CD14-positive monocyte (primary cell): ENCODE measurements at places on chromosomes 7 and 10.

DNA sequence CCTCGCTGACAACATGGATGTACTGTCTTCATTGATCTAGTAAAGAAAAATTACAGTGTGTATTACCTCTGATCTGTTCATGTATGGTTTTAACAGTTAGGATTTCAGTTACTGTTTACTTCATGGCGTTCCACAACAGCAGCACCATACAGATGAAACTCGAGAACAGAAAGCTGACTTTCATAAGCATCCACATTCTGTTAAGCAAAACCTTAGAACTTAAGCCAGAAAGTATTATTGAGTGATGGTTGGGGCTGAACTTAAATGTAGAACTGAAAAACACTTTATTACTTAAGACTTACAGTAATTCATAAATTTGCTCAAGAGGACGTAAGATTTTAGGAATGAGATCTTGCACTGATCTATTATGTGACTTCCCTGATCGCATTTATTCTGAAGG lies 3.7 kb downstream of the MRPL32 start:
- no peak for DNase-seq

- no peak for DNase-seq
Measured at GRCh38 chr7:45923290-45923689, 2.2 kb upstream of the IGFBP3 start.

- DNase-seq = no peak
Measured at GRCh38 chr10:77431980-77432797, 205.4 kb downstream of the KCNMA1 start.

DNA sequence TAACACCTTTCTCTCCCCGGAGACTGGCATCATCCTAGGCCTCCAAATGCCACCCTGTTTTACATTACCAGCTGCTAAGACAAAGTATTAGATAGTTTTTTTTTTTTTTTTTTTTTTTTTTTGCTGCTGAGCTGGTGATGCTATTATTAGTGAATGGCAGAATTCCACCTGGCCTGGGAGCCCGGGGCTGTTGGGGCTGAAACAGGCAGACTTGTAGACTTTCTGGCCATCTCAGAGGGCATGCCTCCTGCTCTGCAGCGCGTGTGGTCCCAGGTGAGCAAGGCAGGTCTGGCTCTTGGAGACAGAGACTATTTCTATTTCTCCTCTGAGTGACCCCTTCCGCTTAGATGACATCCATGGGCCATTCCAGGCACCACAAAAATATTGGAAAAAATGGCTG lies 104.2 kb downstream of the EMX2 start:
- DNase-seq = no peak

DNA sequence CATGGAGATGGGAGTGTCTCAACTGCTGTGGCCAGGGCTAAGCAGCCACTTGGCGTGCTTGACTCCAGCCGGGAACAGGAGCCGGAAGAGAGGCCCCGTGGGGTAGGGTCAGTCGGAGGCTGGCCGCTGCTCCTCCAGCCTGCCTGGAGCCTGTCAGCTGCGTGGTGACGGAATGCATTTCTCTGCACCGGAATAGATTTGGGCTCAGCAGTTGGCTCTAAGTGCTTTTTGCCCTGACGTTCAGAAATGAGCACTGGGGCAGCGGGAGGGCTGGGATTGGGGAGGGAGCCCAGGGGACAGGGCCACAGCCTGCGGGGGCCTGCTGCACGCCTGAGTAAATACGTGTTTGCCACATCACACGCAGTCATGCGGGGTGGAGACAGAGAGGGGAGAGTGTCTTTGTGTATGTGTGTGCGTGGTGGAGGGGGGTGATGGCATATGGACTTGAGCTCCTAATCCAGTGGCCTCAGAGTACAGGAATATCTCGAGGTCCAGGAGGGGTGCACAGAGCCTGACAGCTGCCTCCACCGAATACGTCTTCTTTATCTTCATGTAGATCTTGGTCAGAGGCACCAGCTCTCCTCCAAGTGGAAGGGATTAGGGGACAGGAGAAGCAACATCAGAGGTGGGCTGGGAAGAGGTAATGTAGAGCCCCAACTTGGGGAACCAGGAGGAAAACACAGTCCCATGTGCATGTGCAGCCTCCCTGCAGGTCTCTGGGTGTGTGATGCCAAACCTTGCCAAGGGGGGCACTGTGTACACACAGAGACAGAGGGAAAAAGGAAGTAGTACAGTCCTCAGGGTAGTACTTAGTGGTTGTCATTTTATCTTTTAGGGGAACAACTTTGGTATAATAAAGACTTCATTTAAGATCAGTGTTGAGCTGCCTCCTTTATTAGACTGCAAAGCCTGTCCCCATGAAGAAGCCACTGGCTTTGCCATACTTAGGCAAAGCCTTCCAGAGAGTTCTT lies 151.4 kb downstream of the CDH23 start:
- peak; percentile 36 for DNase-seq

DNA sequence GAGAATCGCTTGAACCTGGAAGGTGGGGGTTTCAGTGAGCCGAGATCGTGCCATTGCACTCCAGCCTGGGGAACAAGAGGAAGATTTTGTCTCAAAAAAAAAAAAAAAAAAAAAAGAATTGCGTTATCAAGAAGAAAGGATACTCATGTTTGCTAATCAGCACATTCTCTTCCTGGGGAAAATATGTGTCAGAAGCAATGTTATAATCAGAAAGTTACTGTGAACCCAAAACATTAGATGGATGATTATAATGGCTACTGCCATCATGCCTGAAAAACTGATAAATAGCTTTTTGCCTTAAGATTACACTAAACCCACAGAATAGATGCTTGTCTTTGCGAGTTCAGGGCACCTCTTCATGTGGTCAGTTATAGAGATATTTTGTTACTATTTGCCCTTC lies 24.3 kb upstream of the GNAI1 start:
- DNase-seq = no peak

- DNase-seq = no peak
Measured at GRCh38 chr7:2008936-2009540, 223.7 kb downstream of the MAD1L1 start.

DNA sequence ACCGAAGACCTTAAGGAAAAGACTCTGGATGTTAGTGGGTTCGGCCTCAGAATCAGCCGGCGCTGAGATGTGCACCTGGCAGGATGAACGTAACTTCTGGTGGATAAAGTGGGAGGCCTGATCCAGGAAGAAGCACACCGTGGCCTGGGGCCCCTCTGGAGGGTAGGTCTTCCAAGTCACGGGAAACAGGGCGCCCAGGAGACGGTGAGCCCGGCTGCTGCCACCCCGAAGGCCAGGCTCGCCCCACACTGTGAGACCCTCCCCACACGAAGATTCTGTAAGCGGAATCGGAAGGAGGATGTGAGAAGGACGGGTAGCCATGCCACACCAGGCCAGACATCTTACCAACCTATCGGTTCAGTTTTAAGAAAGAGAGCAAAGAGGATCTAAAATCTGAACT lies 279.0 kb downstream of the DNAJB6 start:
- no peak for DNase-seq

GRCh38 chr7:67671006-67671548 lies 674.4 kb downstream of the TYW1 start:
- no peak for DNase-seq

GRCh38 chr7:110061387-110061786 lies 1029.5 kb upstream of the LRRN3 start:
- DNase-seq = no peak

- DNase-seq = no peak
Measured at GRCh38 chr7:20140291-20141001, 76.7 kb downstream of the MACC1 start.

DNA sequence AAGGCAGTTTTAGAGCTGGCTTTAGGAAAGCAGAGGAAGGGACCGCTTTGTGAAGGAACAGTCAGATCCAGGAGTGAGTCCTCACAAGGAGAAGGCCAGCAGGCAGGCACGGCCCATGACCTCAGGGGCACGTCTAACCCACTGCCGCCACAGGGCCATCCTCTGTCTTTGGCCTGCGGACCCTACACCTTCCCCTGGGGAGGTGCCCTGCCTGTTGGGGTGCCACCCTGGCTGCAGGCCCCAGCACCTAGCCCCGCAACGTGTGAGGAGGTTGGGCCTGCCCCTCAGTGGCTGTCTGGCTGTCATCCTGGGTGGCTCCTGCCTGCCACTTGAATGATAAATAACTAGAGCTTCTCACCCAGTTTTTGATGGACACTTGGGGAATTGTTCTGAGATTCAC lies 31.0 kb upstream of the TRIM8 start:
- no peak for DNase-seq

DNA sequence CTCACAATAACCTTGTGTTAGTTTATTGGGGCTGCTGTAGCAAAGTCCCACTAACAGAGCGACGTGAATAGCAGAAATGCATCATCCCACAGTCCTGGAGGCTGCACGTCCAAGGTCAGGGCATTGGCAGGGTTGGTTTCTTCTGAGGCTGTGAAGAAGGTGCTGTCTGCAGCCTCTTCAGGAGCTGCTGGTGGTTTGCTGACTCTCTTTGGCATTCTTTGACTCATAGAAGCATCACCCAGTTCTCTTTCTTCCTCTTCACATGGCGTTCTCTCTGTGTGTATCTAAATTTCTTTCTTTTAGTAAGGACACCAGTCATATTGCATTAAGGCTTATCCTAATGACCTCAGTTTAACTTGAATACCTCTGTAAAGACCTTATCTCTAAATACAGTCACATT lies 428.4 kb upstream of the KLF6 start:
- DNase-seq = no peak

- no peak for DNase-seq
Measured at GRCh38 chr10:2746638-2747037, 320.7 kb upstream of the PFKP start.
